Lower leg skin (tissue), 4 donors: ENCODE measurements at places on chromosomes 2 and 18. TPM values are rescaled to one million over a fixed set of nuclear protein-coding genes. Genes with fewer than 3 reads are reported as not detected.

DNA sequence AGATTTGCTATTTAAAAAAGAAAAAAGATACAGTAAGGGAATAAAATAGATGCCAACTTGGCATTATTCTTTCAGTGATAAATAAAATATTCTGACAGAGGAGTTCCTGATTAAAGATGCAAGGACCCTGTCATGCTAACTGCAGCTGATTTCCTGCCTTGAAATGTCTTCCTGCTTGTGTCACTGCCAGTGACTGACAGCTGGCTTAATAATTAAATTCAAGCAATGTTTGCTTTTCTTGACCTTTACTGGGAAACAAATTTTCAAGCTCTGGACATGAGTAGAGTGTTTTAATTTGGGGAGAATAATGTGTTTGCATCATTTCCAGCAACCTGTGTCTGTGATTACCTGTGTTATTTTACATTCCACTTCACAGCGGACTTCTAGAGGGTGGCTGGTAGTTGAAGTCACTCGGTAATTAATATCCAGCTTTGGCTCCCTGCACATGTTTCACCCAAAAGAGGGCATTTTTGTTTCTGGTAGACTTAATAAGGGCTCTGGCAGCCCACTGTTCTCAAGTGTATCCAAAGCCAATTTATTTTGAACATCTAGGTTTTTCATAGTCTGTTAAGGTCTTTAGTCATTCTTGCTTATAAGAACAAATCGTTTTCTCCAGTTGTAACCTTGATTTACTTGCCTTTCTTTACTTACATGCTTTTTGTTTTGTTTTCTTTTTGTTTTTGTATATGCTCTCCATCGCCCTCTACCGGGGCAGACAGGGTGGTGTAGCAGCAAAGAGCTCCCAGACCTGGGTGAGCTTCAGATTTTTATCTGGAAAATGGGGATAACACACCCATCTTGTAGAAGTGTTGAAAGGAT, 48.5 kb upstream of the PROKR1 start:
- no peak for DNase-seq

DNA sequence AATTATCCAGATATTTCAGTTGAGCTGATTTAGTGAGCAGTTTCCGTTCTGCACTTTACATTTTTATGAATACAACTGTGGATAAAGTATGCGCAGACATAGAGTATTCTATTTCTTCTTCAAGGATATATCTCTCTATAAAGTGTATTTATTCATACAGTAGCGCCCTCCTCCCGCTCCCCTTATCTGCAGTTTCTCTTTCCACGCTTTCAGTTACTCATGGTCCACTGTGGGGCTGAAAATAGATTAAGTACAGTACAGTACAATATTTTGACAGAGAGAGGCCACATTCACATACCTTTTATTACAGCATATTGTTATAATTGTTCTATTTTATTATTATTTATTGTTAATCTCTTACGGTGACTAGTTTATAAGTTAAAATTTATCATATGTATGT, 19.7 kb upstream of the FHL2 start:
- no peak for DNase-seq

- DNase-seq = no peak
Measured at GRCh38 chr2:54459037-54459441, 2.9 kb downstream of the SPTBN1 start.

GRCh38 chr18:74818516-74819175, 221.0 kb downstream of the ZNF407 start:
- DNase-seq = no peak

GRCh38 chr2:45986509-45986908, 310.7 kb upstream of the EPAS1 start:
- no peak for DNase-seq

- DNase-seq = no peak
Measured at GRCh38 chr2:36473230-36473629, 117.7 kb downstream of the CRIM1 start.

DNA sequence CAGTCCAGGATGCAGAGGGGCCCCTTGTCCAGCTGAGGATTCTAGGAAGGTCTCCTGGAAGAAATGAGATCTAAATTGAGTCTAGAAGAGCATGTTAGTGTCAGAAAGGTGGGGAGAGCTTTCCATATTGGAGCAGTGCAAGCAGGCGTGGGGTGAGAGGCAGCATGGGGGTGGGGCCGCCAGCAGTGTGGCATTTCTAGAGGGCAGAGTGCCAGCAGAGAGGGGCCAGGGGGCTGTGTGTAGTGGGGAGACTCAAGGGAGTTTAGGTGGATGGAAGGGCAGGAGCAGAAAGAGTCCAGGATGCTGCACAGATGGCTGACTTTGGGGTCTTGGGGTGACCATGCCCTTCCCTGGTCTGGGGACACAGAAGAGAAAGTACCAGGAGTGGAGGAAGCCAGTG, 2.1 kb downstream of the VIL1 start:
- DNase-seq = no peak

GRCh38 chr2:135164431-135164830, 112.3 kb downstream of the RAB3GAP1 start:
- DNase-seq = no peak

- DNase-seq = no peak
Measured at GRCh38 chr2:113273981-113274380, 4.7 kb downstream of the PAX8 start.

DNA sequence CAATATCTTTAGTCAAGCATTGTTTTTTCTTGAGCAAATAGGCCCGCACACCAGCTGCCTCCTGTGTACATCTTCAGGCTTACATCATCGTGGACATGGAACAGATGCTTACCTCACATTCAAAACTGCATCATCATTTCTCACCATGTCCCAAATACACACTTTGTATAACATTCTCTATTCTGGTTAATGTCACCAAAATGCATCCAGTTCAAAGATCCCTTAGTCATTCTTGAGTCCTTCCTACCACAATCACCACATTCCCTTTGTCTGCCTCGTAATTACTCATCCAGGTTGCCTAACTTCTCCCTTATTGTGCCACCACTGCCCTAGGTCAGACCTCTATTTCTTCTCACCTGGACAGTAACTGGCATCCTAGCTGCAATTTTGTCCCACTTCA, 373.7 kb upstream of the GALNT5 start:
- no peak for DNase-seq

DNA sequence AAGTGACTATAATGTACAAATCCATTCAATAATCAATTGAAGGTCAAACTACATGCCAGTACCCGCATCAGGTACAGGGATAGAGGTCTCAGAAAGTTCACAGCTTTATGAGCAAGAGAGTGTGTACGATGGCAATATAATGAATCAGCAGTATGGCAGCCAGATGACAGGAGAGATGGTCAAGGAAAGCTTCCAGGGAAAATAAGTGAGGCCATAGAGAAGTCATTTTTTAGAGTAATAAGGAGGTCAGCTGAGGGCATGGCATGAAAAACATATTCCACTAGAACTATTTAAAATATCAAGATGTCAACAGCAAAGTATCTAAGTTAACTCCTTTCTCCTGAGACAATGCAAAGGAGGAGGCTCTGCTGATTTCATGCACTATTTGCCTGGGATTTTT, 108.0 kb downstream of the SLC8A1 start:
- DNase-seq = no peak

GRCh38 chr18:38606841-38607240, 1041.2 kb upstream of the CELF4 start:
- DNase-seq = no peak

DNA sequence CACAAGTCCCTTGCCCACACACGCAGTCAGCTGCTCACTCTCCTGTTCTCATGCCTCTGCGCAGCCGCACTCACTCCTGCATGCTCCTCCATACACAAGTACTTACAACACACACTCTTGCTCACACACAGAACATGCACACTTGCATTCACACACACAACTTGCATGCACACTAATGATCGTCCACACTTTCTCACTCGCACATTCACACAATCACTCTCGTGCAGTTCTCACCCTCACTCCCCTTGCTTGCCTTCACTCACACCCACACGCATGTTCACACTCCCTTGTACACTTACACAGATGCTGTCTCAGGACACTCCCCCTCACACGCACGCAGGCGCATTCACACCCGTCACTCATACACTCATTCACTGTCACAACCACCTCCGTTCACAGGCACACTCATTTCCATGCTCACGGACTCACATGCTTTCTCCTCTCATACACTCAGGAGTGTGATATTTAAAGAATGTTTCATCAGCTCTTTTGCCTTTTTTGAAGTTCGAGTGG, 36.1 kb upstream of the LYPD6B start:
- no peak for DNase-seq

GRCh38 chr2:24779116-24779515, 14.1 kb downstream of the PTRHD1 start:
- DNase-seq = no peak

DNA sequence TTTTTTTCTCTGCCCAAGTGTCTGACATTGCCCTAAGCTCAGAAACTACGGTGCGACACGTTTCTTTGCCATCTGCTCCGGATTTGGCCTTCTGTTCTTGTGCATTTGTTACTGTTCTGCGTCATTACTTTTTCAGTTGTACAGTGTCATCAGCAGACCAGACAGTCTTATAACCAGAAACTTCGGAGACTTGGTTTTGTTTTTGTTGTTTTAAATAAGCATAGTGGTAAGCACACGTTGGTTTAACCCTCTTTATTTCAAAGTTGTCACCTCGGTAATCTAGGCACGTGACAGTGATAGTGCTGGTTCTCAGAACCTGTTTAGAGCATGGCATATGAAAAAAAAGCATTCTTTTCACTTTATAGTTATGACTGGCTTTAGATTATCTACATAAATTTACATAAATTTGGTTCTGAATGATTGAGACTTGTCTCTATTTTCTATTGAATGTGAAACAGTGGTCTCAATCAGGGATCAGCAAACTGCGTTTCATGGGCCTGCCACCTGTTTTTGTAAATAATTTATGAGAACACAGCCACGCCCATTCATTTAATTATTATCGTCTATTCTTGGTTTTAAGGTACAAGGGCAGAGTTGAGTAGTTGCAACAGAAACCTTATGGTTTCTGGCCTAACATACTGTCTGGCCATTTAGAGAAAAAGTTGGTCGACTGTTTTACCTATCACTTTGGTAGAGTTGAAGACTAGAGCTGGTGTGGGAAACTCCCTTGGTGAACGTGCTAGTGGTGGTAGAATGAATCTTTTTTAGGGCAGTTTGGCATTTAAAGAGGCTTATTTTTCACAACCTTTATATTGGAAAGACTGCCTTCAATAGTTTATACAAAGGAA, 106.5 kb downstream of the ZNF532 start:
- DNase-seq = no peak

GRCh38 chr18:9494778-9495331, 19.5 kb downstream of the RALBP1 start:
- no peak for DNase-seq

- no peak for DNase-seq
Measured at GRCh38 chr2:112880696-112881095, 30.3 kb upstream of the IL37 start.

- no peak for DNase-seq
Measured at GRCh38 chr2:167689444-167689843, 558.0 kb downstream of the STK39 start.

The IL36A gene
- not detected for total RNA-seq

The CYP20A1 gene
- 16.6 TPM for total RNA-seq

The CD8B2 gene
- total RNA-seq = not detected

The GIGYF2 gene
- total RNA-seq = 57.7 TPM

The PLA2R1 gene
- 18.3 TPM for total RNA-seq

The ASB18 gene
- not detected for total RNA-seq

The STPG4 gene
- total RNA-seq = not detected
